ENCODE measurements at places on chromosomes 12 and 14. TPM values are rescaled to one million over a fixed set of nuclear protein-coding genes. Genes with fewer than 3 reads are reported as not detected.

Gene RFX4
- not detected for total RNA-seq

Gene MIP
- total RNA-seq, result not detected

Gene FGD4
- total RNA-seq, result 21.7 TPM

GRCh38 chr14:20415782-20416206 lies 2.5 kb upstream of the TEP1 start:
- no peak for DNase-seq

DNA sequence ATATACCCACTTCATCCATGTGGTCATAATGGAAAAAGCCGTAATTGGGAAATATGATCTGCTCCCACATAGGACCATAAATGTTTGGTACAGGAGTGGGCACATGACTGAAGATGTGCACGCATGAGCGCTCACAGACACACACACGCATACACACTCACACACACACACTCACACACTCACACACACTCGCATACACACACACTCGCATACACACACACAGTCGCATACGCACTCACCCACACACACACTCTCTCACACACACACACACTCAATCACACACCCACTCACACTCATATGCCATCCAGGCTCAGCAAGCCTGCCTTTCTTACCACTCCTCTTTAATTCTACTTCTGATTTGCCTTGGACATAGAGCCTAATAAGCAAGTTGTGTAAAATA lies 45.6 kb upstream of the EGLN3 start:
- DNase-seq, result no peak

DNA sequence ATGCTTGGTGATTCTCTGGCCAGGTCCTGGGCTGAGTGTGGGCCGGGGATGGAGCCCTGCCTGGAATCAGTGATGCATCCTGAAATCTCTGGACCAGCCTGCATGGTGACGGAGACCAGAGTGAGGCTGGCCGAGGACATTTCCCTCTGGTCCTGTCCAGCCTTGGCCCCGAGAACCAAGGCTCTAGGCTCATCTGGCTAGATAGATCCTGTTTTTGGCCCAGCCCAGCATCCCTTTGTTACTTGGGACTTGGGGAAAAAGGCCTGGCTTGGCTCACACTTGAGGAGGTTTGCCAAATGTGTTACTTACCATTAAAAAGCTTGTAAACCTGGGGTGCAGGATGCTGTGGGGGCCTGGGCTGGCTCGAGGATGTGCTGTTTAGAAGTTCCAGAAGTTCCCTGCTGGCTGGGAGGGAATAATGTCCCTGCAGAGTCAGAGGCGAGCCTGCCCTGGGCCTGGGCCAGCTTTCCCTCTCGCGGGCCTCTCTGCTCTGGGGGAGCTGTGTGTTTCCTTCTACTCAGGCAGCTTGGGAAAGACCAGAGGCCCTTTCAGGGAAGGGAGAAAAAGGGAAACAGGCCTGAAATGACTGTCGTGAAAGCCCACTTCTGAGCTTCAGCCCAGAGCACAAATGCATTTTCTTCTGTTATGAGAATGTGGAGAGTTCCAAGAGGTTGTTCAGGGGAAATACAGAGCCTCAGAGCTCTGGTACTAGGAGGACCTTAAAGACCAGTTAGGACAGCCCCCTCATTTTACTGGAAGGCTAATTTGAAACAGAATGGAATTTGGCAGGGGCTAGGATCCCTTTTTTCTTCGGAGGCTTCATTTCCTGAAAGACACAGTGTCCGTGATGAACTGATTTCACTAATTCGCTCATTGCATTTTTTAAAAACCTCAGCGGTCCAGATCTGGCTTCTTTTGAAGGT lies 47.2 kb upstream of the CTDSP2 start:
- DNase-seq, result peak; percentile 96

GRCh38 chr12:53593707-53594106 lies 32.5 kb downstream of the ATF7 start:
- DNase-seq, result no peak

GRCh38 chr14:101111620-101112290 lies 208.2 kb upstream of the RTL1 start:
- no peak for DNase-seq

- DNase-seq, result peak; percentile 68
Observed at GRCh38 chr12:64611341-64612284, 1.3 kb downstream of the RASSF3 start.

- DNase-seq, result peak; percentile 69
Observed at GRCh38 chr12:120094485-120094884, 22.1 kb downstream of the RAB35 start.

DNA sequence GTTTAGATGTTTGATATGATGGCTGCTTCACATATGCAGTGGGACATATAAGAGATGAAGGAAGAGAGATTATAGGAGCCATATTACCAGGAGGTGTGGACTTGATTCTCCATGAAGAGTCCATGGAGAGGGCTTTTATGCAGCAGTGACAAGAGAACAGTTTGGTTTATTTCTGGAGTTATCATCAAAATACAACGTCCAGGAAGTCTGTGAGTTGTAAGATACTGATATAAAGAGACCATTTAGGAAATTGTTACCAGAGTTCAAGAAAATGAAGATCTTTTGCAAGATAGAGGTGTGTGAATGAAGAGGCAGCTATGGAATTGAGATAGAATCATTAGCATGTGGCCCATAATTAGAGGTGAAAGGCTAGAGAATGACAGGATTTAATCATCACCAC lies 431.7 kb downstream of the NPAS3 start:
- no peak for DNase-seq

- DNase-seq, result no peak
Observed at GRCh38 chr12:128792881-128793280, 30.9 kb downstream of the SLC15A4 start.

GRCh38 chr14:33480071-33480886 lies 470.6 kb downstream of the EGLN3 start:
- no peak for DNase-seq

DNA sequence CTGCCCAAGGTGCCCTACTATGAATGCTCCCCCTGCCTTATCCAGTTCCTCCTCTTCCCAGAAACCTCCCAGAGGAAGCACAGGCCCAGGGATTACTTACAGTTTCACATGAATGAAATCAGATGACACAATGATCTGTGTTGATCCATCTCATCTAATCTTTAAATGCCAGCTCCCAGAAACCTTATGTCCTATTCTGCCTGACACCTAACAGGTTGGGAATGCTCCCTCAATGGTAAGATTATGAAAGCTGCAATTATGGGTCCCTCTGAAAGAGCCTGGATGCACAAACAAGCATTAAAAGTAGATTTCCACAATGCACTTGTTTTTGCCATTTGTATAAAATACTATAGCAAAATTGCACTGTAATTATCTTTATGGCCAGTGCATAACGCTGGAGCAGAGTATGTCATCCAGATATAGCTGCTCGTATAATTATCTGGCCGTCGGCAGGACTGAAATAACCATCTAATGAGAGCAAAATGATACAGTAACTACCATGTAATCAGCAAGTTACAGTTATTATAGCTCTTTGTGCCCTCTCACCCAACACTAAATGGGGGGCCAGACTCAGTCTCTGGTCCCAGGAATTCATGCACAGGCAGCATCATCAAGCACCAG lies 4.4 kb upstream of the ZBTB39 start:
- no peak for DNase-seq

- DNase-seq, result no peak
Observed at GRCh38 chr12:94761559-94761958, 111.2 kb upstream of the TMCC3 start.

DNA sequence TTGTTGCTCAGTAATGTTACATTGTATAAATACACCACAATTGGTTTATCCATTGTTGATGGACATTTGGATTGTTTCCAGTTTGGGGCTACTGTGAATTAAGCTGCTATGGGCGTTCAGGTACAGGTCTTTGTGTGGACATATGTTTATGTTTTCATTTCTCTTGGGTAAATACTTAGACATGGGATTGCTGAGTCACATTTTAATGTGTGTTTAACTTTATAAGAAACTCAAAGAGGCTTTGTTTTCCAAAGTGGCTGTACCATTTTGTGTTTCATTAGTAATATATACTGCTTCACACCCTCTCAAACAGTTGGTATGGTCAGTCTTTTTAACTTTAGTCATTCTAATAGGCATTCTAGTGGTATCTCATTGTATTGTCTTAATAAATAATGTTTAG lies 225.0 kb downstream of the SPTSSA start:
- DNase-seq, result no peak

Measured in left ventricle myocardium superior (tissue), 1 donor.